ENCODE measurements at places on chromosomes 4 and X. TPM values are rescaled to one million over a fixed set of nuclear protein-coding genes. Genes with fewer than 3 reads are reported as not detected.

Gene DDX53
- total RNA-seq = not detected

Gene DCAF8L2
- total RNA-seq = not detected

Gene CSAG1
- not detected for total RNA-seq

Gene SSX2B
- total RNA-seq = not detected

Gene RBMXL3
- not detected for total RNA-seq

All from A549 treated with Hydrocortisone at 1 μM for 4 hours (cell line).